AG10803 (cell line): ENCODE measurements at places on chromosomes 7 and 10.
A peak's percentile ranks its signal among the peaks of the same experiment; 100 is the strongest.

GRCh38 chr10:33732161-33732680 is 397.8 kb upstream of the NRP1 start:
- no peak for DNase-seq

- DNase-seq, result no peak
These were observed 6.5 kb downstream of the ZC3HAV1L start for GRCh38 chr7:139029353-139029752.

DNA sequence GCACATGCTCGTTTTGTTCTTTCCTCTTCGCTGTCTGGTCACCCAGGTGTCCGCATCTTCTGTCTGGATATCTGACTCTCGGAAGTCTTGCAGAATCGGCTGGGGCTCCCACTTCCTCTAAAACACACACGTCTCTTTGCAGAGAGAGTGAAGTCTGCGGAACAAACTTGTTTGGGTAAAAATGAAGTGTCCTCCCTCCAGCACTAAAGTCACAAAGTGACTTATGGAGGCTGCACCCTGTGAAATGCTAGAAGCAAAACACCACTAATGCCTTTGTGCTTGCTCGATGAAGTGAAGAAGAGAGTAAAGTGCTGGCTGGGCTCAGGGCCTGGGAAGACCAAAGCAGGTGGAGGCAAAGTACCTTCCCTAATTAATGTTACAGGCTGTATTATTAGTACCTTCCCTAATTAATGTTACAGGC is 71.4 kb downstream of the FGFR2 start:
- no peak for DNase-seq

GRCh38 chr10:83367036-83367435 is 772.3 kb upstream of the GHITM start:
- no peak for DNase-seq

- peak; percentile 10 for DNase-seq
These were observed 122.7 kb upstream of the PRSS1 start for GRCh38 chr7:142626420-142627035.

- DNase-seq, result no peak
These were observed 160.5 kb downstream of the SND1 start for GRCh38 chr7:127812540-127812939.

DNA sequence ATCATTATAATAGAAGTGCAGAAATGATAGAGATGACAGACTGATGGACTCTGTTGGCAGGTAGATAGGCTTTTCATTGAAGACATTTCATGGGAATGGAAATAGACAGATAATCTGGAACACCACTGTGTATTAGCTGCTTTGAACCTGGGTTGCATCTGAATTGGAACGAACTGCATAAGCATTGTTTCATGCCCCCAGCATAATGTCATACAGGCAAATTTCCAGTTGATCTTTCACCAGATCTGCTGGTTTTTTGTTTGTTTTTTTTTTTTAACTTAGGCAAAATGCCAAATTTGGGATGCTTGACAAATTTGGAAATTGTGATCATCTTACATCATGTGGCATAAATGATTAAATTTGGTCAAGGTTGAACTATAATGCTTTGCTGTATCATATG is 172.1 kb upstream of the AOAH start:
- DNase-seq, result no peak

DNA sequence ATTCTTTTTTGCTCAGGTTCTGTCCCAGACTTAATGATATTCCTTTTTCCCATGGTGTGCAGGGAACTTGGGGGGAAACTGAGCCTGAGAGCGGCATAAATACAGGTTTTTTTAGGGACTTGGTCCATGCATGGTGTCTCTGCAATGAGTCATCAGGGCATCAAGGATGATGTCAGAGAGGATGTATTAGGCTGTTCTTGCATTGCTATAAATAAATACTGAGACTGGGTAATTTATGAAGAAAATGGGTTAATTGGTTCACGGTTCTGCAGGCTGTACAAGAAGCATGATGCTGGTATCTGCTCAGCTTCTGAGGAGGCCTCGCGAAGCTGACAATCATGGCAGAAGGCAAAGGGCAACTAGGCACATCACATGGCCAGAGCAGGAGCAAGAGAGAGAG is 185.4 kb downstream of the RAB11FIP2 start:
- DNase-seq, result peak; percentile 2

DNA sequence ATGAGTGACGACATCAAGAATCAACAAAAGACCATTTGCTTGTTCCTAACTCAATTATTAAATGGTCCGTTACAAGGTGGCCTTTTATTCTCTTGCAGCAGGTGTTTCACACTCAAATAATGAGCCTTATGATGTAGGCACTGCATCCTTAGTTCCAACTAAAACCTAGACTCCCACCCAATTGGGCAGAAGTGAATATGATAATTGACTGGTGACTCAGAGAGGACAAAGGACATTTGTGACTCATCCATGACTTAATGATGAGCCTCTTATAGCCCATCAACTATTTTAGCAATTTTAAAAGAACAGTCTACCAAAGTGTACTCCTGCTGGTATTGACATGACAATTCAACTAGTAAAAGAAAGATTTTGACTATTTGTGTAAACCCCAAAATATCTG is 1027.8 kb upstream of the PHF14 start:
- DNase-seq, result no peak

GRCh38 chr10:66927251-66927935 is 1.6 kb downstream of the LRRTM3 start:
- no peak for DNase-seq

GRCh38 chr7:5526100-5526905 is 102.7 kb upstream of the TNRC18 start:
- peak; percentile 57 for DNase-seq

DNA sequence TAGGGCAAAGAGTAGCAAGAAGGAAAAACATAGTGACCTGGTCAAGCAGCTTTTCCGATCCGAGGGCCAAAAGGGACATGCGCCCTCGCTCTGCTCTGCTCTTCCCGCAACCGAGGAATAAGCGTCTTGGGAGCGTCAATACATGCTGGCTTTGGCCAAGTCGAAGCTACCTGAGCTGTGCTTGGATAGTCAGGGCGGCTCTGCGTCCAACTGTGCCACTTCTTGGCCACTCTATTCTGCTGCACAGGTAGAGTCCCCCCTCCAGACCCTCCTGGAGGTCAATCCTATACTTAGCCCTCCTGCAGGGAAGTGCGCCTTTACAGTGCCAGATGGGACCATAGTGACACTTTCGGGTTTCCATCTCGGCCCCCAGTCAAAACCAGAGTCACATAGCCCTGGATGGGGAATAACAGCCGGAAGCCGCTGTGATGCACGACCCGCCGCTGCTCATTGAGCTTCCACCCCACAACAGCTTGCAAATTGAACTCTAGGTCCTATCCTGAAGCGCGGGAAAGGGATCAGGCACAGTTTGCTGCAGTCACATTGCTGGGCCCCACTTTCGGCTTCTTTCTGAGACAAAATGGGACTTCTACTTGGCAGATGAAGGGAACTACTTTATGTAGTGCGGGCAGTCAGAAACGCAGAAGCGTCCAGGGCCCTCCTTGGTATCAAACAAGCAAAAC is 1.1 kb upstream of the HPSE2 start:
- no peak for DNase-seq

- peak; percentile 80 for DNase-seq
These were observed 155.2 kb upstream of the BMPER start for GRCh38 chr7:33750177-33750576.

- no peak for DNase-seq
These were observed 42.2 kb upstream of the CABCOCO1 start for GRCh38 chr10:61620506-61620905.

DNA sequence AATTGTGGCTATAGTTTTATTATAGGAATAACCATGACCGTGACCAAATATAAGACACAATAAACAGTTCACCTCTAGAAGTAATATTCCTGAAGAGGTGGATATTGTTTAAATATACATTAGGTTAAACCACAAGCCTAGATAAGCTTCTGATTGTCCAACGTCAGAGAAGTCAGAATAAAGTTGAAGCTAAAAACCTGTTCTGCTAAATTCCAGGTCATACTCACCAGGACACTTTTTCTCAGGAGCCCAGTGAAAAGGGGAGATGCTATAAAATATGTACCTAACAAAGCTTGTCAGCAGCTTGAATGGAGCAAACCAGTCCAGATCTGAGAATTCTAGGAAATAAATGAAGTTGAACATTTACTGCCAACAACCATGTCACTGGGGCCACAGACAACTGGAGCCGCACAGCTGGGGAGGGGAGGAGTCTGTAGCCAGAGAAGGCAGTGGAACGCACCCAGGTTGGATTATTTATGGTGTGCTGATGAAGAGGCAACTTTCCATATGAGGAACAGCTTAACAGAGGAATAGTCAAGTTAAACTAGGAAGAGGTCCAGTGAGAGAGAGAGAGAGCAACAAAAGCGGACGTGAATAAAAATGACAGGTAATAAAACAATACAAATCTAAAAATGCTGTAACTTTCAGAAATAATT is 191.1 kb downstream of the ZNF438 start:
- peak; percentile 61 for DNase-seq

GRCh38 chr7:40580776-40581175 is 446.0 kb downstream of the SUGCT start:
- DNase-seq, result no peak

DNA sequence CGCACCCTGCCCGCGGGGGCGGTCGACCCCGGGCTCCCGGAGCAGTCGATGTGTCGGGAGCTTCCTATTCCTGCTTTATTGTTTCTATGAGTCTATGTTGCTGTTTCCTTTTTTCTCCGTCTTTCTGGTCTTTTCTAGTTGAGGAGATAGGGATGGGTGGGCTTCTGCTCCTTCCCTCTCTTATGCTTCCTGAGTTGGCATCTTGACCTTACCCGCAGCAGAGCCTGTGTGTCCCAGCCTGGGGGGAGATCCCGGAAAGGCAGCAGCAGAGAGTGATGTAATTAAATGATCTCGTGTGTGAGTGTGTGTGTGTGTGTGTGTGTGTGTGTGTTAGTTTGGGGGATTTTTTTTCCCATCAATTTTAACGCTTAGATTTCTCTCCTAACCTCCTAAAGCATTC is 486 bp upstream of the SORCS1 start:
- DNase-seq, result no peak

- no peak for DNase-seq
These were observed 43.6 kb downstream of the PRR15 start for GRCh38 chr7:29607259-29607658.

DNA sequence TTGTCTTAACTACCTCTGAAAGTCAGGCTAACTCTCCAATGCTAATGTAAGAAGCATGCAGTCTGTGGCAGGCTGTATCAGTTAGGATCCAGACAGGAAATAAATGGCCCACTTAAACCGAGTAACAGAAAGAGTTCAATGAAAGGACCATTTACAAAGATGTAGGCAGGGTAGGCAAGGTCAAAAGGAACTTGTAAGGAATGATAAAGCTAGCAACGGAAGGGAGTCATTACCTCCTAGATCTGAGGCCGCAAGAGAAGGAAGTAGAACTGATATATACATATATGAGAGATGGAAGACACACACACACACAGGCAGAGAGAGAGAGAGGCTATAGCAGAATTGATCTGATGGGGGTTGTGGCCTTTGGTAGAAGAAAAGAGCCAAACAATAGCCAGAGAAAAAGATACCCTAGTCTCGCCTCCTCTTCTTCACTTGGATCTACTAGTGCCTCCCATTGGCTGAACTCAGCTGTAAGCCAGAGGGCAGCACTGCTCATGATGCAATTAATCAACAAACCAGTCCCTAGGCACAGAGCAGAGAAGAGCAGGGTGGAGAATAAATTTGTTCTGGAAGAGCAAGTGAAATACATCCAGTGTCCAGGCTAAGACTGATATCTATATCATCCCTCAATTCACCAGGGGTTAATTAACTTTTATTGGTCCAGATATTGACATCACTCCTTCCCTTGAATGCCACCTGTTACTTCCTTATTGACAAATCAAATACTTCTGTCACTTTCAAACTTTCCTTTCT is 91.2 kb downstream of the LSMEM1 start:
- DNase-seq, result no peak

GRCh38 chr7:1794888-1795542 is 124.9 kb downstream of the ELFN1 start:
- no peak for DNase-seq

GRCh38 chr7:141884539-141885225 is 31.5 kb upstream of the OR9A4 start:
- no peak for DNase-seq

GRCh38 chr7:380711-381210 is 90.8 kb downstream of the FOXL3 start:
- DNase-seq, result no peak

DNA sequence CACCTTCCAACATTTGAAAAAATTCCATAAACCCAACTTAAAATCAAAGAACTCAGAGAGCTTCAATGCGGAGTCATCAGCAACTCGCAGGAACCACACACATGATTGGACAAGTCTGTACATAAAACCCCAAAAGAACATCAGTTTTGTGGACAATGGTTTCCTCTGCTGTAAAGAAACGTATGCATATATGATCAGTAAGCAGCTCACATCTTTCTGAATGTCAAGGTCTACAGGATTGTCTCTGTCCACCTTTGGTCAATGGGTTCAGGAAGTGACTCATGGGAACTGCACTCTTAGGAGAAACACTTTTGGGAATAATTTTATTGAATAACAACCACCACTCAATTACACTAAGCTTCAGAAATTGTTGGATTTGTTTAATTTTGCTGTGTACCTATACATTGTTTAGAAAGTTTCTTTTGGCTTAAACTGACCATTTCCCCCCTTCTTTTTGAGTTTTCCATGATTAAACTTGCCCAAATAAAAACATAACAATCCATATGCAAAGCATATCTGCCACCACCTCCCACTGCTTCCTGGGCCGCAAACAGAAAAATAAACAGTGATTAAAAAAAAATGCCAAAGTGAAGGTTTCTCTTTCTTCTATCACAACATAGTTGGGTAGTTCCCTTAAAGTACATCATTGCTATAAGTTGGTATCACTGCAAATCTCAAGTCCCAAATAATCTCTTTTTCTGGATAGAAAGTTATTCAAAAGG is 27.3 kb upstream of the AFAP1L2 start:
- no peak for DNase-seq

GRCh38 chr10:13624630-13625029 is 37.9 kb downstream of the PRPF18 start:
- no peak for DNase-seq

DNA sequence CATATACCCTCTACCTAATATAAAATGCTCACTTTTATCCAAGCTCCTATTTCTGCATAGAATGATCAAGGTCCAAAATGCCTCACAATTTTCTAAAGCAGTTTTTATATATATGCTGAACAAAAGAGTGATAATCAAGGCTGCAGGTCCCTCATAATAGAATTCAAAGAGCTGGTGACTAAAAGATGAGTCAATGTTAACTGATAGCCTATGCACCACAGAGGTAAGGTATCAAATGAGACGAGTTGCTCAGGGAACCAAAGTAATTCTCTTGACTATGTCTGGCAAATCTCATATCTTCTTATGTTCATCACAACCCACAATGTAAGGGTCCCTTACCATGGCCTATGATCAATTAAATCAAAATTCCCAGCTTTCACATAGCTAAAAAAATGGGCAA is 15.2 kb downstream of the PDZD8 start:
- no peak for DNase-seq
